ENCODE measurements at places on chromosomes 13 and 19. TPM values are rescaled to one million over a fixed set of nuclear protein-coding genes. Genes with fewer than 3 reads are reported as not detected.

The OR7C1 gene
- total RNA-seq = not detected

The TTYH1 gene
- 3.6 TPM for total RNA-seq

The EEF2 gene
- 1,998 TPM for total RNA-seq

The PEG3 gene
- 9.5 TPM for total RNA-seq

The TEX26 gene
- total RNA-seq = not detected

The IRGC gene
- not detected for total RNA-seq

The GPR12 gene
- not detected for total RNA-seq

The RDH13 gene
- total RNA-seq = 13.8 TPM

DNA sequence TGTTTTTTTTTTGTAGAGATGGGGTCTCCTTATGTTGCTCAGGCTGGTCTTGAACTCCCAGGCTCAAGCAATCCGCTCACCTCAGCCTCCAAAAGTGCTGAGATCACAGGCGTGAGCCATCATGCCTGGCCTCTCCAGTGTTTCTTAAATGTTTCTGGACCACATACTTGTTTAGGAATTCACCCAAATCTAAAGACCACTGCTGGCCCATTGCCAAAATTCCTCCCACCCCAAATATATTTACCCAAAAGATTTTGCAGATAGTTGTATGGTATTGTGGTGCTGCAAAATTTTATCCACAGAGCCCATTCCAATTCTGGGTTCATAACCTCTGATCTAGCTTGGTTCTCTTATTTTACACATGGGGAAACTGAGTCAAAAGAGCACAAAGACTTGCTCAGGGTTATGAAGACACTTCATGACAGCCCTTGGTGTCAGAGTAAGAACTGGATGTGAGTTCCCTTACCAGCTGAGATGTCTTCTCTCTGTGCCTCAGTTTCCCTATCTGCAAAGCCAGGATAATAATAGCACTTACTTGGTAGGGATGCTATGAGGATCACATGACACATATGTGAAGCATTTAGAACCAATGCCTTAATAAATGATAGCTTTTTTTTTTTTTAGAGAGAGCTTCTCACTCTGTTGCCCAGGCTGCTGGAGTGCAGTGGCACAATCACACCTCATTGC, 10.9 kb downstream of the NFILZ start:
- DNase-seq = no peak

GRCh38 chr13:34308725-34309124, 490.8 kb downstream of the RFC3 start:
- DNase-seq = no peak

DNA sequence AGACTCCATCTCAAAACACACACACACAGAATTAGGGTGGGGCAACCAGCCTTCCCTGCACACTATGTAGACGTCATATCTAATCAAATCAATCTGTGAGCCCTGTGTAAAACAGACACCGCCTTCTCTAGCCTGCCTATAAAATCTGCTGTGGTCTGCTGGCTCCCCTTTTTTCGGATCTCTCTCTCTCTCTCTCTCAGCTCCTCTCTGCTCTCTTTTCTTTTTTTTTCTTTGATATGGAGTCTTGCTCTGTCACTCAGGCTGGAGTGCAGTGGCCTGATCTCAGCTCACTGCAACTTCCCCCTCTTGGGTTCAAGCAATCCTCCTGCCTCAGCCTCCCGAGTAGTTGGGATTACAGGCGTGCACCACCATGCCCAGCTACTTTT, 11.8 kb upstream of the CD70 start:
- DNase-seq = no peak

GRCh38 chr13:109547942-109548341, 238.4 kb downstream of the IRS2 start:
- DNase-seq = no peak

GRCh38 chr19:49847731-49848696, 2.9 kb upstream of the PTOV1 start:
- peak; percentile 40 for DNase-seq

GRCh38 chr19:11539495-11540365, 1.1 kb downstream of the CNN1 start:
- DNase-seq = no peak

DNA sequence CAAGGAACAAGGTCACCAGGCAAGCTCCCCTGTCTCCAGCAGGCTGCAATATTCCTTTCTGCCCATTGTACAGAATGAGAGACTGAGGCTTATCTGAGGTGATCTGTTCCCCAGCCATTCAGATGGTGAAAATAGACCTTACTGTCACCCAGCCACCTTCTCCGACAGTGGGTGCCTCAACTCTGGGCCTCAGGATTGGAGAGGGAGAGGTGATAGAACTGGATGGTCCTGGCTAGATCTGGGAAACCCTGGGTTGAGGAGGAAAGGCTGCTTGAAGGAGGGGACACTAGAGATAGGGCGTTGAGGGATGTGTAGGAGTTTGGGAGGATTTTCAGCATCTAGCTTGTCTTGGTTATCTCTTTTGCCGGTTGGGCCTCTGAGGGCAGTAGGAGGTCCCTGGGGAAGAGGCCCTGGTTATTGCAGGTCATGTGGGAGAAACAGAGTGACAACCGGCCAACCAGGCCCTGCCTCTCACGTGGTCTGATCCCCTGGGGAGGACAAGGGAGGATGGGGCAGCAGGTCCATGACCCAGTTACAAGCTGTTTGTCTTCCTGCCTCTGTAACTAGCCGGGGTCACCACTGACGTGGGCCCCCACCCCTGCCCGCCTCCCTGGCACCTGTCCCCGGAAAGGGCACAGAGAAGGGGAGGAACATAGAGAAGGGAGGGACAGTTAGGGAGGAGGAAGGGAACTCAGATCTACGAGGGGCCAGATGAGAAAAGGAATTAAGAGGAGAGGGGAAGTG, 8.2 kb downstream of the NFIC start:
- DNase-seq = no peak

GRCh38 chr19:7550987-7551761, 15.7 kb downstream of the PNPLA6 start:
- DNase-seq = no peak

DNA sequence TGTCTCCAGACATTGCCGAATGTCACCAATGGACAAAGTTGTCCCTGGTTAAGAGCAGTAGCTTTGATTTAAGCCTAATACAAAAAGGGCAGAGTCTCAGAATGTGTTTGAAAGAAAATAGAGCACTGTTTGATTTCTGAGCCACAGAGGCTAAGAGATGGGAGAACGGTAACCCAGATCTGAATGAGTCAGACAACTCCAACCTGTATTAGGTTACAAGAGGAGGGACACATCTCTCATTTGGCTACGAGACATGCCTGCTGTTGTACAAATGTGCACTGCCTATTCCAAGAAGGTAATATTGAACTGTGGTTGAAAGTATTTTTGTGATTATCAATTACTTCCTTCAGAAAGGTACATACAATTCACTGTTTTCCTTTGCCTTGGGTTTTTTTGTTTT, 4.9 kb upstream of the HSPH1 start:
- DNase-seq = no peak

- peak; percentile 6 for DNase-seq
Measured at GRCh38 chr13:61880578-61881283, 465.1 kb upstream of the PCDH20 start.

- no peak for DNase-seq
Measured at GRCh38 chr19:41958367-41959055, 610 bp downstream of the RABAC1 start.

DNA sequence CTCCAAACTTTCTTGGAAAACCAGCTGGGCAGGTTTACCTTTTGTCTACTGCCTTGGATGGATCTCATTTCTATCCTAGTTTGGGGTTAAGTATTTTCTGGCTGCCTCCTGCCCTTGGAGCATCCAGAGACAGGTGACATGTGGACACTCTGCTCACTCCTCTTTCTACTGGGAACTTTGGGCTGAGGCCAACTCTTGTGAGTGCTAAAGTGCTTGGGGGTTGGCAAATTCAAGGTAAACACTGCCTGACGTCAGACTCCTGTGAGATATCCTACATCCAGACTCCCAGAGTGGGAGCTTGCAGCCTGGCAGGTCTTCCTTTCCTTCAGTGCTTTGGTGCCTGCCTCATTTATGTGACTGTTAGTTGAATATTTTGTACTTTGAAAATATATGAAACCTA, 388.1 kb downstream of the KCNRG start:
- no peak for DNase-seq

- no peak for DNase-seq
Measured at GRCh38 chr13:91946498-91947070, 548.2 kb downstream of the GPC5 start.

GRCh38 chr19:55471266-55471665, 5.2 kb upstream of the ZNF628 start:
- DNase-seq = no peak

- peak; percentile 6 for DNase-seq
Measured at GRCh38 chr19:58519087-58519354, 589 bp downstream of the ZBTB45 start.

GRCh38 chr13:74274916-74275315, 140.7 kb upstream of the KLF12 start:
- DNase-seq = no peak

DNA sequence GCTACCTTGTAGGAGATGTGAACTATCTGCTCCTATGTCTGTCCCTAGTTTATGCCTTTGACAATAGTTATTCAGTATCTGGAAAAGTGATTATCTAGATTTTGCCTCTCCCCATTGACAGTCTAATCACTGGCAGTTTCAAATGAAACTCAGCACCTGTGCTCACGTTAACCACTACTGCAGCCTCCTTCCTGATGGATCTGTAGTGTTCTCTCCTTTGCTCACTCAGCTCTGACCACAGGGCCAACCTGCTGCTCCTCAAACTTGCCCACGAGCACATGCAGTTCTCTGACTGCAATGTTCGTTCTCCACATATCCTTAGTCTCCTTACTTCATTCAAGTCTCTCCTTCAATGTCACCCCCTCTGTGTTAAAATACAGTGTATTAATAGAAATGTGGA, 230.1 kb downstream of the NHLRC3 start:
- no peak for DNase-seq

Data from epithelial cell of proximal tubule (primary cell).